ENCODE measurements at places on chromosomes 12 and 14.

- DNase-seq = no peak
These were observed 4.8 kb upstream of the ENO2 start for GRCh38 chr12:6909421-6910145.

- DNase-seq = no peak
These were observed 217.0 kb downstream of the GPHN start for GRCh38 chr14:66724996-66725395.

DNA sequence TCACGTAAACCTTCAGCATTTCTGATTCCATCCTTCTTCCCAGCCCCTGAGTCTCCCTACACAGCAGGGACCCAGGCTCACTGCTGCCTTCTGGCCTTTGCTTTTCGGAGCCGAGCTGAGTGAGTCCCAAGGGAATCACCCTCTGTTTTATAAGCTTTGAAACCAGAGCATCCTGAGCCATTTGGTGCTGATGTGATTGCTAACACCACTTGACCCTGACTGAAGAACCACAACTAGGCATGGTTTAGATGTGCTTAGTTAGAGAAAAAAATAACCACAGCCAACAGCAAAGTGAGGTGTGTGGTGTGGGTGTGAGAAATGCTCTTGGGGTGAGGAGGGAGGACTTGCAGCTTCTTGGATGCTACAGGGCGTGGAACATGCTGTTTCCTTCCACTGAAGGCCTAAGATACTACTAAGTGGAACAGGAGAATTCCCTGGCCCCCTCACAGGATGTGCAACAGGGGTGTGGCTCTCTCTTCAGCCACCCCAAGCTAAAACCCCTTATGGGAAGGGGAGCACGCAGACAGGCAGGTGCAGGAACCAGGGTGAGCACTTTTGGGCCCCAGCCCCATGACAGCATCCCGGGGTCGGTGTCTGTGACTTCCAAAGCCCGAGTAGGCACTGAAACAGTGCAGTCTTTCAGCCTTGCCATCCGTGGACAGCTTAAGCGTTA, at the start of gene TC2N:
Gene TC2N, minus strand, starts transcription at position 221 of the 673 bp plus-strand sequence. CDS start 53,767 bp downstream, outside the sequence.
- DNase-seq = peak; percentile 6

GRCh38 chr12:100904270-100904669, 109.7 kb downstream of the ANO4 start:
- no peak for DNase-seq

- DNase-seq = peak; percentile 12
These were observed 63.6 kb upstream of the DLK1 start for GRCh38 chr14:100662879-100663760.

GRCh38 chr14:103600503-103600902, 28.5 kb upstream of the KLC1 start:
- DNase-seq = no peak

GRCh38 chr12:111412830-111413441, 7.2 kb downstream of the SH2B3 start:
- no peak for DNase-seq

GRCh38 chr12:30839643-30840220, 85.0 kb upstream of the CAPRIN2 start:
- no peak for DNase-seq

GRCh38 chr12:124872068-124872719, 8.5 kb upstream of the SCARB1 start:
- DNase-seq = no peak

- DNase-seq = no peak
These were observed 153.2 kb downstream of the C12orf75 start for GRCh38 chr12:105483691-105484090.

DNA sequence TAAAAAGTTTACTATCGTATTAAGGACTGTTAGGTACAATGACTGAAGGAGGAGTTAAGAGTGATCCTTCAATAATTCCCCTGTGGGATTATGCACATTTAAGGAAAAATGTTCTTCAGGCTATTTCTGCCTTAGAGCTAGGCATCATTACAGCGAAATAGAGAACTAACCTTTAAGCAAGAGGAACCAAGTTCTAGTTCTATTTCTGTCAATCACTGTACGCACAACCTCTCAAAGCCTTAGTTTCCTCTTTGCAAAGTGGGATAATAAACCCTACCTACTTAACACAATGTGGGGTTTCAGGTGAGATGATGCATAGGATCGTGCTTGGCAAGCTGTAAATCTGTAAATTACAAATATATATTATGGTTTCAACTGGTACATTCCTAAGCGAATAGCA, 15.4 kb downstream of the NTF3 start:
- DNase-seq = no peak

DNA sequence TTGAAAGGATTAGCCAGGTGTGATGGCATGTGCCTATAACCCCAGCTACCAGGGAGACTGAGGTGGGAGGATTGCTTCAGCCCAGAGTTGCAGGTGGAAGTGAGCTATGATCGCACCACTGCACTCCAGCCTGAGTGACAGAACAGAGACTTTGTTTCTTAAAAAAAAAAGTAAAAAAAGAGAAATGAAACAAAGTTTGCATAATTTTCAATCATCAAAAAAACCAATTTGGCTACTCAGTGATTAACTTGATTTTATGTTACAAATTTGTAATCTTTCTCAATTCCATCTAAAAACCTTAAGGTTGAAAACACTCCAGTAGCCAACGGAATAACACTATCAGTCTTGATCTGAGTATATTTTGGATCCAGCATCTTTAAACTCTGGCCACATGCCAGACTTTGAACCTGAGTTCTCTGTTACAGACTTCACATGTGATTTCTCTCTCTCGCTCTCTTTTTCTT, 12.6 kb upstream of the DENND5B start:
- no peak for DNase-seq

DNA sequence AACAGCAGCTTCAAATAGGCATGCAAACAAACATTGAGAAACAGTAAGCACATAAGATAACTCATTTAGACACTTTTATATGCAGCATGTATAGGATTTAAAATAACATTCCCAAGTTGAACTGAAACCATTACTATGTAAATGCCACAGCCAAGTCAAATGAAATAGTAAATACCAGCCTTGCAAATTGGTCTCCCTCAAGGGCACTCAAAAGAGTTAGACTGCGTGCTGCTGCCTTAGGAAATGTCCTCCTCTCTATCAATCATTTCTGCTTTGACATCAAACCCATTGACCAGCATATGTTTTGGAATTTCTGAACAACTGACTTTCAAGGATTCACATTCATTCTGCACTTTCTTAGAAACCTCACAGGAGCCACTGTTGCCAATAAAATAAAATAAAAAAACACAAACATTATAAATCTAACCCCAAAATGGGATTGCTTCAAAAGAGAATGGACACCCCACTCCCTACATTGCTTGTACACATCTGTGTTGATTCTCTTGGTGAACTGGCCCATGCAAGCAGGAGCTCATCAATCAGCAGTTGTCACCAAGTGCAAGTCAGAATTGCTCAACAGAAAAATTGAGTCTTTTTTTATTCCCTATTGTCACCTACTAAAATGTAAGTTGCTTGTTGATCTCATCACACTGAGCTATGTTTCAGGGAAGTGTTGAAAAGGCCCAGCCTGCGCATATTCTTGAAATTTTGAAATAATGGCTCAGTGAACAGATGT, 256.2 kb downstream of the DAD1 start:
- DNase-seq = no peak

GRCh38 chr12:5817246-5817645, 127.8 kb downstream of the ANO2 start:
- no peak for DNase-seq

GRCh38 chr14:24381363-24382063, 13.5 kb downstream of the NFATC4 start:
- DNase-seq = no peak

DNA sequence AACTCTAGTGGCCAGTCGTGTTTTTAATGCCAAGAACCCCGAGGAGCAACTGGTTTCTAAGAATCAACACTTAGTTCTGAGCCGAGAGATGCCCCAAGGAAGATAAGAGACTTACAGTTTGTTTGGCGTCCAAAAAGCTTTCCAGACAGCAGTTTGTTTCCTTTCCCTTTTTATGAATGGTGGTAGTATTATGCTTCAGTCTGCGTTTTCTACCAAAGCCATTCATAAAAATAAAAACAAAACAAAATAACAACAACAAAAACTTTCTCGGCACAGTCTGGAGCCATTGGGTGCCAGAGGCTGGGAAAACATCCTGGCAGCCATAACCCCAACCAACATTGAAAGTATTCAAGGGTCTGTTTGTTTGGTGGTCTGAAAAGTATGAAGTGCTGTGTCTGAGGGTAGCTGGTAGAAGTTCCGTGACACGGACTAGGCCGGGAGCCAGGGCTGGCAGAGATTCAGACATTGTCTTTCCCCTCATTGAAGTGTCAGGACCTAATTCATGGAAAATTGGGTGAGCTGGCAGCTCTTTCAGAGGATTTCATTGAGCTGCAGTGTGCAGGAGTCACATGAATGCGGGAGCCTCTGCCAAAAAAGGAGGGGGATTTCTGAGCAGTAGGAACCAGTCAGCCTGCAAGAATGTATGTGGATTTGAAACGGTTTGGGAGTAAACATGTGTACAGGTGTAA, 124.2 kb downstream of the HMGA2 start:
- no peak for DNase-seq

GRCh38 chr12:132748319-132748718, 13.3 kb downstream of the ANKLE2 start:
- DNase-seq = no peak

- no peak for DNase-seq
These were observed 807.3 kb upstream of the TMEM132C start for GRCh38 chr12:127459687-127460086.

- no peak for DNase-seq
These were observed 107.2 kb upstream of the VASH1 start for GRCh38 chr14:76653875-76654572.

DNA sequence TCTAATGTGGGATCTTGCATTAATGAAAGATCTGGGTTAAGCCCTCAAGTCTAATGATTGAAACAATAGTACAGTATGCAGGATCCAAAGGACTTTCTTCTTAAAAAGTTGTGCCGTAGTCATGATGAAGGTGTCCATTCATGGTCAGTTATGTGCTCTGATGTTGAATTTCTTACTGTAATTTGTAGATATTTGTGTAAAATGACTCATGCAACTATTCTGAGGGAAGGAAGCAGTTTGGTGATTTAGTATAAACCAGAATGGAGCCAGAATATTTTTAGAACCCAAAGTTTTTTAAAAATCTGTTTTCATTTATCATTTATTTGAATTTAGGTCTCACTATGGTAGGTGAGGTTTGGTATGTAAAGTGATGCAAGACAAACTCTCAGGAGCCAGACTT, 151.2 kb downstream of the AKAP6 start:
- no peak for DNase-seq

DNA sequence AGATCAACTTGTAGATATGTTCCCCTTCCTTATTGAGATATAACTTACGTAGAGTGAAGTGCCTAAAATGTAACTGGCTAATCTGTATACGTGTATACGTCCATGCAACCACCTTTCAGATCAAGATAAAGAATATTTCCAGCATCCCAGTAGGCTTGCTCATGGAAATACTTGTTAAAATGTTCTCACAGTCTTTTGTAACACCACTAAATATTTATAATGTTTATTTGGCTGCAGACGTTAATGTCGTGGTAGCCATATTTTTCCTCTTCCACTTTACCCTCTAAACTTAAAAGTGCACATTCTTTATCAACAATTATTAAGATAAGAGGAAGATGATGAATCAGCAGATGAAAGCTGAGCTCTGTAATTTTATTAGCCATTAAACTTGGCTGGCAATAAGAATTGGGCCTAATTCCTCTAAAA, 447.4 kb downstream of the AEBP2 start:
- no peak for DNase-seq

- DNase-seq = no peak
These were observed 1086.9 kb downstream of the TMEM121 start for GRCh38 chr14:106613256-106613655.

DNA sequence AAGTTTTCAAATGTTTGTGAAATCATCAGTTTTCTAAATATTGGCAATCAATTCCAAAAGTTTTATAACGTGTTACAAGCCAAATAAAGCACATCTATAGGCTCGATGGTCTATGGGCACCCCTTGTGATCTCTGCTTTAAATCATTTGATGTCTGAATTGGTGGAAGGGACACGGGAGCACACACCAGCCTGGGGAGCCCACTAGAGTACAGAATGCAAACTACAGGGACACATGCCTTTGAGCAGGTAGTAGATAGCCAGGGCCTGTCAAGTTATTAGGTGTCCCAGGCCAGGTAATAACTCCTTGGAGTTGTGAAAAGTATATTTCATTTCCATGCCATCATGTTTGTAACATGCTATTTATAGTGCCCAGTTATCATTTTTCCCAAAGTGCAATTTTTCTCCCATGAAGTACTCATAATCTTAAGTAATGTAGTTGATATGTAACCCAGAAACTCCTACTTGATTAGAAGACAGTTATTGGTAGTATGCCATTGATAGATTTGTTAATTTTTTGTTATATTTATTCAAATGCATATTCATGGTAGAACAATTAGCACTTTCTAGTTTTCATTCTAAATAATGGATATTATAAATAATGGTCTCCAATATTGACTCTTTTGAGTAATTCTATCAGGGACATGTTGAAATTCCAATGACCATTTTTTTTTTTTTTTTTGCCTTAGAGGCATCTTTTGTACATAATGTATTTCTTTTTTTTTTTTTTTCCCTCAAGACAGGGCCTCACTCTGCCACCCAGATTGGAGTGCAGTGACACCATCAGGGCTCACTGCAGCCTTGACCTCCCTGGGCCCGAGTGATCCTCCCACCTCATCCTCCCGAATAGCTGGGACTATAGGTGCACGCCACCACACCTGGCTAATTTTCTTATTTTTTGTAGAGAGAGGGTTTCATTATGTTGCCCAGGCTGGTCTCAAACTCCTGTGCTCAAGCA, 96.9 kb upstream of the FGD4 start:
- no peak for DNase-seq

DNA sequence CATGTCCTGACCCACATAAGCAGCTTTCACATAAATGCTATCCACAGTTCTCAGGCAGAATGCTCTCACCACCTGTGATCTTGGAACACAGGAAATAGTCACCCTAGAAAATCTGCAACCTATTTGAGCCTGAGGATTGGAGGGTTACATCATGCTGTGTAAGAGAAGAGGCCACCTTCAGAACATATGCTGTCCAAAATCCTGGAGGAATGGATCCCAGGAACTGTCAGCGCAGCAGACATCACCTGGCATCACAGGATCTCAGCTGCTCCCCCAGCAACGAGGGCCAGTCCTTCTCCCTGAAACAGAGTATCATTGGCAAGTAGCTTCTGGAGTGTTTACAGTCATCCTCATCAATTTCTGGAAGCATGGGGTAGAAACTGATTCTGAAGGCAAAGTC, 63.2 kb upstream of the LTA4H start:
- no peak for DNase-seq

GRCh38 chr12:57384478-57384877, 46.4 kb downstream of the R3HDM2 start:
- no peak for DNase-seq

GRCh38 chr12:53025250-53025649, 19.0 kb downstream of the EIF4B start:
- no peak for DNase-seq

DNA sequence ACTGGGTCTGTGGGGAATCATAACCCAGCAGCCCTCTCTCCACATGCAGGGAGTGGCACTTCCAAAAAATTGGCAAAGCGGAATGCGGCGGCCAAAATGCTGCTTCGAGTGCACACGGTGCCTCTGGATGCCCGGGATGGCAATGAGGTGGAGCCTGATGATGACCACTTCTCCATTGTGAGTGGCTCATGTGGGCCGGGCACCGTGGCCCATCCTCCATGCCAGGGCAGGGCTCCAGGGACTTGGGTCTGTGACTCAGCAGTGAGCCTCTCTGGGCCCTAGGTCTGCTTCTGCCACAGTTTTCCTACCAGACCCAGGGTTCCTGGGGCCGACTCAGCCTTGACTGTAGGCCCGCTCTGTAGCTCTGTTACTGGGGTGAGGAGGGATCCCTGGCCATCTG, 2.2 kb downstream of the NPFF start:
- no peak for DNase-seq

- DNase-seq = no peak
These were observed 50.2 kb downstream of the ARL6IP4 start for GRCh38 chr12:123030686-123031085.

- DNase-seq = no peak
These were observed at the start of gene CCDC198 for GRCh38 chr14:57493467-57494181. Gene CCDC198, minus strand, starts transcription at chr14:57493857. Its CDS starts 142 bp downstream, at chr14:57493715.
